ENCODE measurements at places on chromosomes 11 and 22.
A peak's percentile ranks its signal among the peaks of the same experiment; 100 is the strongest.

GRCh38 chr11:82899957-82900276, 313 bp downstream of the PRCP start:
- no peak for DNase-seq

- peak; percentile 60 for DNase-seq
Observed at GRCh38 chr11:128318856-128319474, 268.4 kb downstream of the ETS1 start.

DNA sequence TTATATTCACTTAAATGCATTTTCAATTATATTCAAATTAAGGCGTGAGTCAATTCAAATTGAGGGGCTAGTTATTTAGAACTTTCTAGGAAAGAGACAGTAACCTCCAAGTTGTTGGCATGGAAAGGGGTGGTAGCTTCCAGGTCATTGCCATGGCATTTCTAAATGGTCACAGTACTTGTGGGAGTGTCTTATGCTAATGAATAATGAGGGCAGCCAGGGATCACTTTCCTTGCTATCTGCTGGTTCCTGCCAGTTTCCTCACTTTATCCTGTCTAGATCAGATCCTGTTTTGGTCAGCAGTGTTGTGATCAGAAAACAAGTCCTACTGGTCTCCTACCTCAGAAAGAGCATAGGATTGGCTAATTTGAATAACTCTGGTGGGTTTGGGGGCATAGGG, 21.8 kb upstream of the RNASEH2C start:
- DNase-seq = no peak

- DNase-seq = no peak
Observed at GRCh38 chr11:107791343-107792048, 67.1 kb downstream of the SLC35F2 start.

GRCh38 chr22:32333141-32333768, 24.4 kb upstream of the RFPL3 start:
- no peak for DNase-seq

All from fibroblast of skin of right biceps (primary cell).